ENCODE measurements at places on chromosomes 1 and 21. TPM values are rescaled to one million over a fixed set of nuclear protein-coding genes. Genes with fewer than 3 reads are reported as not detected.

DNA sequence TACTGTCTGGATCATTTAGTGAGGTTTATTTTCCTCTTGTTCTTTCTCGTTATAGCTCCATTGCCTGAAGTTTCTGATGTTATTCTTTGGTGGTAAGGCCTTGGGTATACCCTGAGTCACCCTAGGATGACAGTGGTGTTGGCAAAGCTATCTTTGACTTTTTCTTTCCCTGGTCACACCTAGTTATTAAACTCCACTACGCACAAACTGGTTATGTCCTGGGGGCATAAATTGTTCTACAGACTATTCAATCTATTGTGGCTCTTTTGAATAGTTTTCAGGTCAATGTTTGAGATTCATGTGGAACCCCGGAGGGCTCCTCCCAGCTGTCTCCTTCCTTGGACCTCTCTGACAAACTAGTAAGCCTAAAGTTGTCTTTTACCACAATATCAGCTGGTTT is 157.7 kb downstream of the SLC35F3 start:
- DNase-seq: no peak

- no peak for DNase-seq
Measured at GRCh38 chr1:173161510-173162221, 45.5 kb downstream of the TNFSF4 start.

Gene CRABP2
- total RNA-seq: 0.80 TPM

GRCh38 chr1:85584923-85585322 is 4.4 kb downstream of the CCN1 start:
- no peak for DNase-seq

GRCh38 chr1:18564676-18565075 is 66.0 kb upstream of the PAX7 start:
- DNase-seq: no peak

Gene SPATA17
- not detected for total RNA-seq

DNA sequence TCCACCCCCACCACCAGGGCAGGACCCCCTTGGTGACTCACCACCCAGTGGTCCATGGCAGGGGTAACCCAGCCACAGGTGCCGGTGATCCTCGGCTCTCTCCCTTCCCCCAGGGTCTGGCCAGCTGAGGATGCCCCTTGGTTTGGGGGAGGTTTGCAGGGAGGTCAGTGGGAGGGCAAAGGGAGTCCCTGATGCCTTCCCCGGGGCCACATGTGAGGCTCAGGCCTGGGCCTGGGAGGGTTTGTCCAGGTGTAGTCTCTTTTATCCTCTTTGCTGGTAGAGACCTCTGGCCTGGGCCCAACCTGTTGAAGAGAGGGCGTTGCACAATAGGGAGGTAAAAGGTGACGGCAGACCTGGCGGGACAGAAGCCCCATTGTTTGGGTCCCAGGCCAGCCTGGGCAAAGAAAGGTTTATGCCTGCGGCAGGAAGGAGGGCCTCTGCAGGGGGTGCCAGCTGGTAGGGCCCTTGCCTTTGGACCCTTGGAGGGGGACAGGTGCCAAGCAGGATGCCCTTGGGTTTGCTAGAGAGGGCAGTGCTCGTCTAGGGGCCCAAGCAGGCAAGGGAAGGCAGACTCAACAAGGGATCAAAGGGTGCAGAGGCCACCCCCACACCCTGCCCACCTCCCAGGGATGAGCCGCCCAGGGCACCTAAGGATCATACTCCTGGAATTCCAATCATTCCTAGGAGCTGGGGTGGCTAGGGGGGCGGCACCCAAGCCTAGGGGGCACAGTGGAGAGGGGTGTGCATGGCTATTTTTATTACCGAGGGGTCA is 760 bp upstream of the TINAGL1 start:
- DNase-seq: no peak

- no peak for DNase-seq
Measured at GRCh38 chr1:32652244-32652962, 1.4 kb downstream of the RBBP4 start.

Gene VWA5B1
- total RNA-seq: not detected

DNA sequence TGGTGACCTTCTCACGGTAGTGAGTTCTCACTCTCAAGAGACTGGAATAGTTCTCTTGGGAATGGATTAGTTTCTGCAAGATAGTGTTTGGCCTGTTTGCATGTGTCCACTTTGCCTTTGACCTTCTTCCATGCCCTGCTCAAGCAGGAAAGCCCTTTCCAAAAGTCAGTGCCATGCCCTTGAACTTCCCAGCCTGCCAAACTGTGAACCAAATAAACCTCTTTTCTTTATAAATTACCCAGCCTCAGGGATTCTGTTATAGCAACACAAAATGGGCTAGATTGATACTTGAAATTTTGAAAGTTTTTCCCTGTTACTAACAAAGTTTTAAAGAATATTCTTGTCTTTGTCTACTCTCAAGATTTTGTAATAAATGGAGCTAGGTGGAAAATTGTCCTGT is 139.6 kb downstream of the SLC35F3 start:
- no peak for DNase-seq

All from activated naive CD8-positive, alpha-beta T cell treated with anti-CD3 and anti-CD28 coated beads, Interleukin-2, amount 10 ng/mL, durations not matched to agents 7 days and 5 days (primary cell).